ENCODE measurements at places on chromosomes 4 and X. TPM values are rescaled to one million over a fixed set of nuclear protein-coding genes. Genes with fewer than 3 reads are reported as not detected.

Gene HSFX1
- 0.37 TPM for total RNA-seq

Gene SOX3
- not detected for total RNA-seq

Gene MAGED4B
- 10.2 TPM for total RNA-seq

Gene FRAS1
- total RNA-seq, result 2.5 TPM

Gene COMMD8
- total RNA-seq, result 12.6 TPM

Gene TXK
- total RNA-seq, result 0.16 TPM

Gene PDCL2
- not detected for total RNA-seq

Gene USP17L28
- not detected for total RNA-seq

Gene MAGEB18
- total RNA-seq, result not detected

Gene EGF
- 0.41 TPM for total RNA-seq

Gene USP17L17
- total RNA-seq, result not detected

Gene CFAP99
- total RNA-seq, result 0.16 TPM

Gene RBMXL3
- not detected for total RNA-seq

Gene XAGE2
- total RNA-seq, result not detected

Gene SSX3
- total RNA-seq, result not detected

Gene SERTM2
- not detected for total RNA-seq

Gene FABP2
- total RNA-seq, result not detected

Gene KLB
- 0.14 TPM for total RNA-seq

Gene S100G
- total RNA-seq, result not detected

Gene HOPX
- total RNA-seq, result not detected

Gene RTL3
- total RNA-seq, result 0.15 TPM

Gene AREG
- 21.5 TPM for total RNA-seq

Gene GPC4
- 0.05 TPM for total RNA-seq

Gene AR
- 3.5 TPM for total RNA-seq

Gene SH3D19
- 22.9 TPM for total RNA-seq

Gene PNMA6F
- total RNA-seq, result not detected

Gene SPIN4
- 4.0 TPM for total RNA-seq

Gene HMX1
- 0.10 TPM for total RNA-seq

Gene MAGEA1
- 0.12 TPM for total RNA-seq

Gene ALAS2
- not detected for total RNA-seq

Gene PDZD4
- total RNA-seq, result 3.7 TPM

Gene BEND2
- not detected for total RNA-seq

Gene DSPP
- not detected for total RNA-seq

Gene GNRHR
- not detected for total RNA-seq

Gene PCYT1B
- total RNA-seq, result 0.08 TPM

Gene HTATSF1
- 56.6 TPM for total RNA-seq

Gene CXCL11
- 0.20 TPM for total RNA-seq

Gene TMEM271
- not detected for total RNA-seq

Gene SUPT20HL1
- not detected for total RNA-seq

Gene PYURF
- 75.5 TPM for total RNA-seq

Gene PRKG2
- total RNA-seq, result 0.74 TPM
